ENCODE measurements at places on chromosomes 1 and 21. TPM values are rescaled to one million over a fixed set of nuclear protein-coding genes. Genes with fewer than 3 reads are reported as not detected.

Gene CHI3L1
- total RNA-seq = 150 TPM

GRCh38 chr1:180190091-180190490 lies 35.4 kb downstream of the QSOX1 start:
- no peak for DNase-seq
- no peaks in the 10 kb centered on the region for H3K27me3 ChIP-seq
- H3K36me3 ChIP-seq = no peaks in the 10 kb centered on the region
- no peak overlapping the region for H3K27ac ChIP-seq
- no peaks in the 10 kb centered on the region for H3K4me1 ChIP-seq

- no peak overlapping the region for H3K27ac ChIP-seq
- no peaks in the 10 kb centered on the region for H3K4me1 ChIP-seq
- DNase-seq = no peak
- H3K36me3 ChIP-seq = no peaks in the 10 kb centered on the region
- H3K27me3 ChIP-seq = no peaks in the 10 kb centered on the region
- H3K4me3 ChIP-seq = no peak overlapping the region
Observed at GRCh38 chr21:35058058-35058457, 9.0 kb upstream of the RUNX1 start.

Gene PCSK9
- 3.8 TPM for total RNA-seq

Gene DCST1
- 0.21 TPM for total RNA-seq

GRCh38 chr1:151443846-151444782 lies 15.2 kb downstream of the POGZ start:
- no peak overlapping the region for H3K4me3 ChIP-seq
- H3K27ac ChIP-seq = no peak overlapping the region
- no peak for DNase-seq
- peaks cover under 1% of the 10 kb centered on the region for H3K36me3 ChIP-seq

DNA sequence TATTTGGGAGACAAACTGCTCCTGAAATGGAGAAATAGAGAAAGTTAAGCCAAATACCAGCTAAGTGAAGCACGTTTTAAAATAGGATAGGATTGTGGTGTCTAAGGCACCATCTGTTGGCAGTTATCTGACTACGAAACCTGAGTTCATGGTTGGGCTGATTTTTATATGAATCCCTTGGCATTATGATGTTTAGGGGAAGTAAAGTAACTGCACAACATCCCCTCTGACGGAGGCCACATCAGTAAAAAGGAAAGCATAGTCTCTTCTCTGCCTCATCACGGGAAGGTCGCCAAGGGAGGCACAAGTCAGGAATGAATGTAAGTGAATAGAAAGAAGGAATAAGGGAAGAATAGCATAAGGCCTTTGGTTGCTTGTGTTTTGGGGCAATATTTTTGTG lies 128.0 kb downstream of the PRRX1 start:
- H3K27ac ChIP-seq = peak overlapping the region; percentile 31
- H3K4me1 ChIP-seq = no peaks in the 10 kb centered on the region
- no peak for DNase-seq
- H3K4me3 ChIP-seq = no peak overlapping the region

Gene GABRD
- 1.0 TPM for total RNA-seq

GRCh38 chr1:168506204-168506819 lies 37.5 kb downstream of the XCL2 start:
- no peak overlapping the region for H3K27ac ChIP-seq
- H3K36me3 ChIP-seq = no peaks in the 10 kb centered on the region
- H3K4me1 ChIP-seq = no peaks in the 10 kb centered on the region
- DNase-seq = no peak

- H3K27ac ChIP-seq = no peak overlapping the region
- H3K27me3 ChIP-seq = no peaks in the 10 kb centered on the region
- no peak for DNase-seq
- no peaks in the 10 kb centered on the region for H3K4me1 ChIP-seq
- no peaks in the 10 kb centered on the region for H3K36me3 ChIP-seq
- H3K4me3 ChIP-seq = no peak overlapping the region
Observed at GRCh38 chr1:30437059-30437576, 286.3 kb downstream of the MATN1 start.

- H3K4me1 ChIP-seq = no peaks in the 10 kb centered on the region
- no peaks in the 10 kb centered on the region for H3K36me3 ChIP-seq
- H3K27me3 ChIP-seq = no peaks in the 10 kb centered on the region
- H3K27ac ChIP-seq = no peak overlapping the region
Observed at GRCh38 chr1:159339536-159339935, 37.4 kb downstream of the FCER1A start.

Gene HAO2
- total RNA-seq = not detected

- H3K4me1 ChIP-seq = no peaks in the 10 kb centered on the region
- H3K27me3 ChIP-seq = no peaks in the 10 kb centered on the region
- no peak overlapping the region for H3K27ac ChIP-seq
- H3K4me3 ChIP-seq = no peak overlapping the region
- no peaks in the 10 kb centered on the region for H3K36me3 ChIP-seq
- no peak for DNase-seq
Observed at GRCh38 chr1:163668472-163668871, 346.7 kb downstream of the NUF2 start.

GRCh38 chr21:32918478-32919120 lies 107.1 kb upstream of the OLIG2 start:
- DNase-seq = no peak
- H3K36me3 ChIP-seq = no peaks in the 10 kb centered on the region
- peaks cover 4% of the 10 kb centered on the region for H3K4me1 ChIP-seq
- H3K4me3 ChIP-seq = no peak overlapping the region
- peak overlapping the region; percentile 62 for H3K27ac ChIP-seq

Gene SEMA4A
- total RNA-seq = 4.5 TPM

DNA sequence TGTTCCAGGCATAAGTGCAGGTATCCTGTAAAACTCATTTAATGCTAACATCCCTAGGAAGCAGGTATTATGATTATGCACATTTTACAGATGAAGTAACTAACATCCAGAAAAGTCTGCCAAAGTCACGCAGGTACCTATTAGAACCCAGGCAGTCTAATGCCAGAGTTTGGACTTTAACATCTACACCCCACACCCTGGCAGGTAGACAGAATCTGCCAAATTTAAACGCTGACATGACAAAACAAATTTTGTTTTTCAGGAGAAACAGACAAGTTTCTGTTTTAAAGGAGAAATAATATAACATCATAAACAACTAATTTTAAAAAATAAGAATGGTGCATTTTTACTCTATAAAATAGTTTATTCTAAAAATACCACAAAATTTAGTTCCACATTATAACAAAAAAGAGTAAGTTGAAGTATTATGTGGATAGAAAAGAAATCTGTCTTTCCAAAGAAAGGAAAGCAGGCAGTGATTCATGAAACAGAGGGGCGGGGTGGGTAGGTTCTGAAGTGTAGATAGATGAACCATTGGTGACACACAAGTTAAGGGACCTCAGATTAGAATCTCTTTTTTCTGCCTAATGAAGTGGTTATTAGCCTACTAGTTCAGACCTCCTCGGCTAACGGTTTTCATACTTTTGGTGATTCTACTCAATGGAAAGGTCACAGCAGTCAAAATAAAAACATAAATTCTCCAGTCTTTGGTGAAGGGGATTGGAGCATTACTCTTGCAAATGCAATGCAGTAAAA lies 1.7 kb downstream of the ASPM start:
- no peak for DNase-seq
- H3K4me3 ChIP-seq = no peak overlapping the region
- no peaks in the 10 kb centered on the region for H3K36me3 ChIP-seq
- no peak overlapping the region for H3K27ac ChIP-seq
- peaks cover 9% of the 10 kb centered on the region for H3K27me3 ChIP-seq
- peaks cover 20% of the 10 kb centered on the region for H3K4me1 ChIP-seq

GRCh38 chr21:27407271-27407670 lies 440.4 kb upstream of the ADAMTS5 start:
- H3K4me3 ChIP-seq = no peak overlapping the region
- no peak overlapping the region for H3K27ac ChIP-seq
- peaks cover 21% of the 10 kb centered on the region for H3K4me1 ChIP-seq
- H3K36me3 ChIP-seq = no peaks in the 10 kb centered on the region
- no peaks in the 10 kb centered on the region for H3K27me3 ChIP-seq

DNA sequence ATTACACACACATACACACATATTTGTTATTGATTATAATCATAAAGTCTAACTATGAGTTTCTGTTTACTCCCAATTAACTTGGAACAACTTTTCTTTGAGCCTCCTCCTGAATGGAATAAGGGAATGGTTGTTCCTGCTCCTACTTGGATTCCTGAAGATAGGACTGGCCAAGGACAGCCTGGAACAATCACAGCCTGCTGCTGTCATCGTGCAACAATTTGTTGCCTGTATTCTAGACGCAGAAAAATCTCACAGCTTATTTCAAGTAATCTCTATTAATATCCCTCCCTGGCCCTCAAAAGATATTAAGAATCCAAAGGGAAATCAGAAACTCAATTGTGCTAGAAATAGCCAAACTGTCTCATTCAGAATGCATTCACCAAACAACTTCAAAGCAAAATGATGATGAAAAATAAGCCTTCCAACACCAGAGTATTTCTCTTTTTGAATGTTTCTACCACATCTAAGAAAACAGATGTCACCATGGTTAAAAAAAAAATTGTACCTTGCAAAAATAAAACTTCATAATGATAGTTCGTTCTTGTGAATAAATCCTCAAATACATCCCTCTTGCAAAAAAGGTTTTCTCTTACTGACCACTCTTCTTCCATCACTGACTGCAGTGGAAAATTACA lies 30.9 kb downstream of the RCAN1 start:
- no peaks in the 10 kb centered on the region for H3K27me3 ChIP-seq
- H3K36me3 ChIP-seq = peaks cover 8% of the 10 kb centered on the region
- no peaks in the 10 kb centered on the region for H3K4me1 ChIP-seq
- H3K27ac ChIP-seq = peak overlapping the region; percentile 44
- no peak for DNase-seq
- H3K4me3 ChIP-seq = no peak overlapping the region

DNA sequence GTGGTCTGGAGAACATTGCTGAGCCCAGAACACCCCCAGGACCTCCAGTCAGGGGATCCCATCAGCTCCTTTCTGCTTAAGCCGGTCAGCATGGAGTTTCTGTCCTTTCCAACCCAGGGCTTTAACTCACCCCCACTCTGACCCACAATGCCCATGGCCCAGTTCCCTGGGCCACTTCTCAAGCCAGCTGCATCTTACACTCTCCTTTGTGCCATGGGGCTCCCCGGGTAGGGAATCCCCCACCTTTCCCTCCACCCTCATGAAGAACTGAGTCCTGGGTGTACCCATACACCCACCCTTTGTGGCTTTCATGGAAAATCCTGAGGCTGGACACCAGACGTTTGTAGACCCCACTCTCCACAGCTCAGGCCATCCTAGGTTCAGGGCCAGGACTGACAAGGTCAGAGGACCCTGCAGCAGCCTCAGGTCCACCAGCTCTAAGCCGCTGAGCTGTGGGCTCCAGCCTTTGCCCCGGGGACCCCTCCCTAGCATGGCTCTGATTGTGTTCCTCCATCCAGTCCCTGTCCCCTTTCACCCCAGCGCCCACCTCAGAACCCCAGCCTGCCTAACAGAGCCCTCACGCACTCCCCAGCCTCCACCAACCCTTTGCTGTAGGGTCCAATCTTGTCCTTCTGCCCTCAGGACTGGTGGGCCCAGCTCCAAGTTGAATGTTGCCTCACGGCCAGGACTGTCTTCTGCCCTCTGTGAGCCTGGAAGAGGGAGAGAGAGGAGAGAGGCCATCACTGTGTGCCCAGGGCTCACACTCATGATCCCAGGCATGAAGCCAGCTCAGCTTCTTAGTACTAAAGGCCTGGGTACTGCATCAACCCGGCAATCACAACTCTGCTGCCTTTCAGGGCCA lies 394.8 kb downstream of the MATN1 start:
- no peak for DNase-seq
- H3K27ac ChIP-seq = no peak overlapping the region
- H3K36me3 ChIP-seq = no peaks in the 10 kb centered on the region
- H3K4me1 ChIP-seq = no peaks in the 10 kb centered on the region
- H3K4me3 ChIP-seq = no peak overlapping the region
- H3K27me3 ChIP-seq = no peaks in the 10 kb centered on the region

DNA sequence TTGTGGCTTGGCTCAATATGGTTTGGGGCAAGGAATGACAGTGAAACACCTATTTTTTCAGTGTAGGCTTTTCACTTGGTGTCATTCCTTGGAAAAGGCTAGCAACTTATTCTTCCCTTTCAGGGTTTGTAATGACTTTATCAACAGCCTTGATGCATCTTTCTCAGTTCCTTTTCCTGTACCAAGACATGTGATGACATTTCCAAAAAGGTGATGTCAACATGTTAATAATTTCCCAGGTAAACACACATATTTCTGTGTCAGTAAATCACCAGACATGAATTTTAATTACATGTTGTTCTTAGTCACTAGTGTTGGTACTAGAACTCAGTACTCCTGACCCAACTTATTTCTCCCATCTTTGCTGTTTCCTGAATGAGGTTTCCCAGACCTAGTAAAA lies 37.8 kb upstream of the RRP15 start:
- no peak overlapping the region for H3K27ac ChIP-seq
- no peaks in the 10 kb centered on the region for H3K36me3 ChIP-seq
- H3K4me3 ChIP-seq = no peak overlapping the region
- DNase-seq = no peak
- no peaks in the 10 kb centered on the region for H3K4me1 ChIP-seq

DNA sequence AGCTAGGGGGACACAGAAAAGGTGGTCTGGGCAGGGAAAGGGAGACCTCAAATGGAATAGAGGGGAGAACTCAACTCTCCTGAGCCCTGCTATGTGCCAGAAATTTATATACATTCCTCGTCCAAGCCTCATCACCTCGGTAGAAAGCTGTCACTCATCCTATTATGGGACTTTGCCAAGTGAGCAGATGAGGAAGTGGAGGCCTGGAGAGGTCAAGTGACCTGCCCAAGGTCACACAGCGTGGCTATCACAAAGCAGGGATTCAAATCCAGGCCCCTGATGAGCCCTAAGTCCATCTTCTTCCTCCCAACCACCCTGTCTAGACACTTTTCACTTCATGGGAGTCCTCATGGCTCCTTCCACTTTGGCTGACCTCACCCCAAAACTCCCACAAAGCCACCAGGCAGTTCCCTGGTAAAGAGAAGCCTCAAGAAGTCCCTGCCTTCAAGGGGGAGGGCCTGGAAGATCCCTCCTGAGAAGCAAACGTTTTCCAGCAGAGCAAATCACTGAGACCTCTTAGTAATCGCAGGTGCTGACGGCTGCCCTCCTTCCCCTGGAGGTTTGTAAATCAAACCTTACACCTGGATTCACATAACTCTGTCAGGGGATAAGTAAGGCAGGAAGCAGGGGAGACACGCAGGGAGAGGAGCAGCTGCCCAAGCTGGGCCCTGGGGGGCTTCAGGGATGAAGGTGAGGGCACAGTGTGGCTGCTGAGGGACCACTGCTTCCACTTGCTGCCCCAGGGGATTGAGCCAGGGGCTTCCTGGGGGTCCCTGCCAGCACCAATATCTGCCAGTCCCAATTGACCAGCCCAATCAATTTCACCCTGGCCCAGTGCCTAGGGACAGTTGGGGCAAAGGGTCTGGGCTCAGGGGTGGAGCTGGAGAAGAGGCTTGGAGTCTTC lies 351.2 kb downstream of the MATN1 start:
- H3K4me1 ChIP-seq = no peaks in the 10 kb centered on the region
- H3K27me3 ChIP-seq = no peaks in the 10 kb centered on the region
- no peaks in the 10 kb centered on the region for H3K36me3 ChIP-seq
- H3K4me3 ChIP-seq = no peak overlapping the region
- no peak overlapping the region for H3K27ac ChIP-seq

Gene IFI6
- 28.2 TPM for total RNA-seq

Gene BNIPL
- total RNA-seq = 0.22 TPM
